ENCODE measurements at places on chromosomes 1 and 21.
A peak's percentile ranks its signal among the peaks of the same experiment; 100 is the strongest.

DNA sequence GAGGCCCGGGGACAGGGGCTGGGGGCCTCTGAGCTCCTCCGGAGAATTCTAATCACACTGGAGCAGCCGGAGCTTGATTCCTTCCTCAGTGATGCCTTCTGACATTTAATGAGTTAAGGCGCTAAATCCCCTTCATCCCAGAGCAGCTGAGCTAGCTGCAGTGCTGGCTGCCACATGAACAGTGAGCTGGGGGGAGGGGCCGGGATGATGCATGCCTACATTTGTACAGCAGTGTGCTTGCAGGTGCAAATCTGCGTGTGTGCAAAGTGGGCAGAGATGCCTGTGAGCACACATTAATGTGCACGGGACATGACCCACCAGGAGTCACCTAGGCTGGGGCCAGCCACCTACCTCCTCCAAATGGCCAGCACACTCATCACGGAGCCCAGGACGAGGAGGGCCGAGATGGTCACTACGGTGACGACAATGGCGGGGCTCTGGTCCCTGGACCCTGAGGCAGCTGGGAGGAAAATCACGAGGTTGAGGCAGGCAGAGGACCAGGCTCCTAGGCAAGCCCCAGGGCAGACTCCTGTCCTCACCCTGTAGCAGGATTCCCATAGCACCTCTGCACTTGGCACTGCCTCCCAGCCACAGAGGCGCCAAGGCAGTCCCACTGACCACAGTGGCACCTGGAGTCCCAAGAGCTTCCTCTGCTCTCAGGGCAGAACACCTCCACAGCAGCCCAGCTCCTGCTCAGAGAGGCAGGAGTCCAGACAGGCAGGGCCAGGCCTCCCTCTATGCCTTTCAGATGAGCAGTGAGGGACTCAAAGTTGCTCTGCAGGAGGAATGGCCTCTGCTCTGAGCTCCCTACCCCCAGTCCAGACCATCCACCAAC is 34.7 kb downstream of the CDCA8 start:
- DNase-seq = no peak

GRCh38 chr21:46080171-46081021 is 17.5 kb upstream of the COL6A2 start:
- DNase-seq = no peak

GRCh38 chr1:60874718-60875117 is 207.6 kb upstream of the NFIA start:
- DNase-seq = no peak

- DNase-seq = no peak
Measured at GRCh38 chr1:31626223-31627207, 9.0 kb downstream of the HCRTR1 start.

DNA sequence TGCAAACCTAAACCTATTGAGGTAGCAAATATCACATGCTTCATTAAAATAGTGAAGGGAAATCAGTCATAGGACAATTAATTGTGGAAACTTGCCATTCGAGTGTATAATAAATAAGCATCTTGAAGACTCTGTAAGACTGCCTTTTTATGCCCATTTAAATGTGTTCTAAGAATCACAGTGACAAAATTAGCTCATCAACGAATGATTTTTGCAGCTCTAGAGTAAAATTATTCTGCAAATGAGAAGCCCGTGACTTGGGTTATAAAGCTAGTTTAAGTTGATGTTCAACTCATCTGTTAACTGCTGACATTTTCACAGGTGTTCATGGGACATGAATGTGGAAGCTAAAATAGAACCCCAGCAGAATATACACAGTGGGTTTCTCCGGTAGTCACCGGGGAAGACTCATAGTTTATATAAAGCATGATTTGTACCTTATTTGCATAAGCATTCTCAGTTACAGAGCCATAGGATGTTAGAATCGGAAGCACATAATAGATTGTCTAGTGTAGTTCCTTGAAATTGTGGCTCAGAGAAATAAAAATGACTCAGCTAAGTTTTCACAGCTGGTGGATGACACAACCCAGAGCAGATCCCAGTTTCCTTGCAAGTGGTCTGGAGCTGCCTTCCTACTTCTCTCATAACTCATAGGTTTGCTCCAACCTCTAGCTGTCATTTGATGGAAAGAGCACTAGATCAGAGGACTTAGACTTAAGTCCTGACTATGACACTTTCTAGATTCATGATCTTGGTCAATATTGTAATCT is 107.3 kb downstream of the UCHL5 start:
- peak; percentile 12 for DNase-seq

GRCh38 chr1:14524826-14525636 is 73.5 kb upstream of the KAZN start:
- peak; percentile 94 for DNase-seq

DNA sequence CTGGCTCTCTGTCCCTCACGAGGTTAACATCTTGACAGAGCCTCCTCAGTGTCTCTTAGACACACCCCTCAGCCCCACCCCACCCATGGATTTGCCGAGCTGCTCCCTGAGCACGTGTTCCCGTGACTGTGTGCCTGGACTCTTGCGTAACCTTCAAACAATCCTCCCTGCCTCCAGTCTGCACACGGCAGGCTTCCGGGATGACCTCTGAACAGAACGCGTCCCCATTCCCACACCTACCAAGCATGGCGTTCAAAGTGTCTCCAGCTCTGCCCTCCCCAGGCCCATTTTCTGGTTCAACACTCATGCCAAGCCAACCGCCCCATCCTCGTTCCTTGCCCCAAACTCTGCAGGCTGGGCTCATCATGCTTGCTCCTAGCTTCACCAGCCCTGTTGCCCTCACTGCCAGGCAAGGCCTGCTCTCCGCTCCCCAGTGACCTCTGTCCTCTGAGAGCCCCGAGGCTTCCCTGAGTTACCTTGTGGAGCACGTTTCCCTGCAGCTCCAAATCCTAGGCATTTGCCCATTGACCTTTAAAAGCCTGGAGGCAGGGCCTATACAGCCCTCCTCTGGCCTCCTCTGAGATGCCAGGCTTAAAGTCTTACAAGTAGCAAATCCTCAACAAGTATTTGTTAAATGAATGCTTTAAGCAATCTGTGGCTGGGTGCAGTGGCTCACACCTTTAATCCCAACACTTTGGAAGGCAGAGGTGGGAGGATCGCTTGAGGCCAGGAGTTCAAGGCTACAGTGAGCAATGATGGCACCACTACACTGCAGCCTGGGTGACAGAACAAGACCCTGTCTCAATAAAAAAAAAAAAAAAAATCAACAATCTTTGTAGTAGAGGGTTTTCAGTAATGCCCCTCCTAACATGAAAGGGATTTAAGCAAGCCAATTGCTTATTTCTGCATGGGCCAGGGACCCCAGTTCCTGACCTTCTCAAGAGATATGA is 5.0 kb downstream of the AGT start:
- DNase-seq = no peak

DNA sequence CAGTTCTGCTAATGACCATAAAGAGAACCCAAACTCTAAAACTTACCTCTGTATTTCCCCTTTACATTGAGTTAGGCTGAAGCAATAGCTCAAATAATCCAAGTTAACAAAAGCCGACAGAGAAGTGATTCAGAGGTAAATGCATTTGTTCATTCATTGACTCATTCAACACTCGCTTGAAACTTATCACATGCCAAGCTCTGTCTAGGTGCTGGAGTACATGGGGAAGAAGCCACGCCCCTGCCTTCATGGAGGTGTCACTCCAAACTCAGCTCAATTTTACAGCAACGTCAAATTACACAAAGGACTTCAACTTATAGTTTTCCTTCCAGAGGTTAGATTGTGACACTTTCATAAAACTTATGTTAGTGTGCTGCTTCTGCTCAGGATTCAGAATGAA is 45.8 kb downstream of the SLC25A24 start:
- DNase-seq = no peak

GRCh38 chr1:47577303-47578025 is 139.6 kb downstream of the FOXD2 start:
- no peak for DNase-seq

- DNase-seq = no peak
Measured at GRCh38 chr1:35866991-35867390, 16.0 kb upstream of the AGO1 start.

GRCh38 chr1:236009191-236009590 is 55.7 kb downstream of the NID1 start:
- no peak for DNase-seq

- no peak for DNase-seq
Measured at GRCh38 chr1:189859385-189859977, 618.2 kb downstream of the BRINP3 start.

- DNase-seq = no peak
Measured at GRCh38 chr1:66265796-66266195, 268.2 kb upstream of the SGIP1 start.

GRCh38 chr1:157347506-157347905 is 204.8 kb downstream of the FCRL5 start:
- no peak for DNase-seq

- no peak for DNase-seq
Measured at GRCh38 chr1:176017722-176018121, 189.4 kb downstream of the COP1 start.

GRCh38 chr1:16484501-16484835 is 29.6 kb downstream of the RNU1-1 start:
- DNase-seq = no peak

GRCh38 chr21:37087188-37087587 is 14.1 kb downstream of the TTC3 start:
- peak; percentile 43 for DNase-seq

- DNase-seq = no peak
Measured at GRCh38 chr1:205398586-205398985, 23.3 kb downstream of the LEMD1 start.

DNA sequence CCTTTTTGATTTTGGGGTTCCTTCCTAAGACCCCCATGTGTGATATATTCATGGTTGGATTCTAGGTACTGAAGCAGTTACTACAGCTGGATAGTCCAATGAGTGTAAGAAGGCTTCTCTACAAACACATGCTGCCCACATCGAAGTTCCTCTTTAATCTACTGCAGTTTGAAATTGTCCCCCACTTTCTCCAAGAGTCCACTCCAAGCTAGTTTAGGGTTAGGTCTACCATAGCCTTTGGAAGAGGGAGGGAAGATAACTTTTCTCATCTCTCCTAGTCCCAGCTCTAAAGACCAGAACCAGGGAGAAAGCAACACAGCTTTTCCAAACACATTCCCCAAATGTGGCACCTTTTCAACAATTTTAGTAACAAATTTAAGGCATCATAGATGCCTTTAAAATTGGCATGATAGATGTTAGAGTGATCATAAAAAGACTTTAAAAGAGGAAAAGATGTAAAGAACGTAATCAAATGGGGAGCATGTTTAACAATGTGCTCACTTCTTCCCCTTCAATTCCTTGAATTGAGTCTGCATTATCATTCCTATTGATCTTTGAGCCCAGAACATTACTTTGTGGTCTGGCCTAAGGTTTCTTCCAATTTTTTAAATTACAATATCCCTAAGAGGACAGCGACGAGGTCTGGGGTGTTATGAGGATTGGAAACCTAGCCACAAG is 1.0 kb upstream of the EXO1 start:
- DNase-seq = no peak

- no peak for DNase-seq
Measured at GRCh38 chr21:26067836-26068594, 102.6 kb downstream of the APP start.

DNA sequence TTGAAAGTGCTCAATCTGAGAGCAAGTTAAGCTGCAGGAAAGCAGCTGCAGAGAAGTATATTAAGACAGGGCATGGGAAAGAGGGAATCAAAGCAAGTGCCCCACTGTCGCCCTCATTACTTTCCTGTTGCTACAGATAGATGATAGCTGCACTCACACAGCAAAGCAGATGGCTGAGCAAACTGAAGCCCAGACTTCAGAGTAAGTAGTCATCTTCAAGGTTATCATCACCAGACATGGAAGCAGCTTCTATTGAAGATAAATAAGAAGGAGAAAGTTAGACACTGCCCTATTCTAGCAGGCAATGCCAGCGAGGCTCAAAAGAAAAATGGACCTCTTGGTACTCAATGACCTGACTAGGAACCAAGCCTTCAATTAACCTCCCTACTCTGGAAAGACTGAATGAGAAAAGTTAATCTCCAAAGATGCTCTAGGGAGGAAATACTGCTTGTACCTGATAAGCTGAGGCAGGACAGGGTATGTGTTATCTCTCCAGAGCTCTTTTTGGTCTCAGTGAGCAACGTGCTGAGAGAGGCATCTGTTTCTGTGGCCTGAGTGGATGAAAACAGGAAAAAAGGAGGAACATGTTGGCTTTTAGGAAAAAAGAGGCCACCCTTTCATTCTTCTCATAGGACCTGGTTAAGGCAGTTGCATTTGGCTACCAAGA is 11.1 kb upstream of the MRPL9 start:
- no peak for DNase-seq

DNA sequence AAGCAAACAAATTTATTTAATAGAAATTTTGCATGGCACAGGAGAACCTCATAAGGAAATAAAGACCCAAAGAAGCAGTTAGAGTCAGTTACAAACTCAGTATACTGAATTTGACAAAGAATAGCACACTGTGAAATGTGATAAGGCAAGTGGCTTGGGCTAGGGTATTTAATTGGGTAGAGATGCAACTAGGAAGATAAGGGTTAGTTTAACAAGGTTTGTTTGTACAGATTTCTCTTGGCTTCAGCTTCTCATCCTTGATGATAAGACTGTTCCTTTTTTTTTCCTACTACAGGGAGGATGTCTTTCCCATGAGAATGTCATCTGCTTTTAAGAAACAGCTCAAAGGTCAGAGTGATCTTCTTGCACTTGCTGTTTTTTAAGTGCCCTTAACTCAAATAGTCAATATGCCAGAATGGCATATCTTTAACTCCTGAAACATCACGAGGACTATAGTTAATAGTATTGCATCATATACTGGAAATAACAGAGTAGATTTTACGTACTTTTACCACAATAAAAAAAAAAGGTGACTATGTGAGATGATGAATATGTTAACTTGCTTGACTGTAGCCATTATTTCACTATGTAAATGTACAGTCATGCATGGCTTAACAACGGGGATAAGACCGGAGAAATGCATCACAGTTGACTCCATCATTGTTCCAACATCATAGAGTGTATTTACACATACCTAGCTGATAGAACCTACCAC is 9.2 kb upstream of the TRAF3IP3 start:
- peak; percentile 64 for DNase-seq

DNA sequence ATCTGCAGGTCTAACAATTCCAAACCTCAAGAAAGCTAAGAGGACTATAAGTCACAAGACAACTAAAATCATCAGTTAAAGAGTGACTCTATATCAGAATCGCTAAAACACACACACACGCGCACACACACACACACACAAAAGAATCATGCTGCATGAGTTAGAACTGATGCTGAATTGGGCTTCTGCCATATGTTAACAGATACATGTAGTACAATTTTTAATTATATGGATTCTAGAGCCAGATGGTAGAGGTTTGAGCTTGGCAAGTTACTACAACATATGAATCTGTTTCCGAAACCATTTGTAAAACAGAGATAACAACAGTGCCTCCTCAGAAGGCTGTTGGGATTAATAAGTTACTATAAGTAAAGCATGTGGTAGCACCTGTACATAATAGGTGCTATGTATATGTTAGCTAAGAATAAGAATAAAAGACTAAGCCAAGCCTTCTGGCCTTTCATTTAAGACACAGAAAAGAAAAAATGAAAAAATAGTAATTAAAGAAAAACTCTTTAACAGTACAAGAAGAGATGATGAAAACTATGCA is 17.9 kb downstream of the EPRS1 start:
- DNase-seq = no peak

GRCh38 chr1:30234091-30234490 is 489.3 kb downstream of the MATN1 start:
- DNase-seq = no peak

Measured in NCI-H526 (cell line).